ENCODE measurements at places on chromosomes 2 and 18.

DNA sequence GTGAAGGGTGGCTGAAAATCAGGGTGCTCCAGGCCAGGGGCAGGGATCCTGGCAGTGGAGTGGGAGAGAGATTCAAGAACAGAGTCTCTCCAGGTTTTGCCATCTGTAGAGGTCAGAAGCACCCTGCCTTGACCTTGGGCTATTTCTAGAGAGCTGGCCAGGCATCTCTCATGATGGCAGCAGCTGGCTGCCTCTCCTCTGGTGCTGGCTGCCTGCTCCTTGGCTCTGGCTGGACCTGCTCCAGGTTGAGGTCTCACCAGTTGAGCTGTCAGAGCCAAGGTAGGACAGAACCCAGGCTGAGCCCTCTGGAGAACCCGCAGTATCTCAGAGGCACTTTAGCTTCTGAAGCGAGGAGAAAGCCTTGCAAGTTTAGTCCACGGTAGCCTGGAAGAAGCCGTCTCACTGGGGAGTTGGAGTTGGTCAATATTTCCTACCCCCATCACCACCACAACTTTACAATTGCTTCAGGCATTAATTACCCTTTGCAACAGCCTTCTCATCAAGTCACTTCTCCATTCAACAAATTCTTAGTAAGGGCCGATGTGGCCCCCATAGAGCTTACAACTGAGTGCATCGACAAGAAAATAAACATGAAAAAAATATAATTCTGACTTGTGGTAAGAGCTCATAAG is 25.6 kb downstream of the GNLY start:
- no peak for DNase-seq

DNA sequence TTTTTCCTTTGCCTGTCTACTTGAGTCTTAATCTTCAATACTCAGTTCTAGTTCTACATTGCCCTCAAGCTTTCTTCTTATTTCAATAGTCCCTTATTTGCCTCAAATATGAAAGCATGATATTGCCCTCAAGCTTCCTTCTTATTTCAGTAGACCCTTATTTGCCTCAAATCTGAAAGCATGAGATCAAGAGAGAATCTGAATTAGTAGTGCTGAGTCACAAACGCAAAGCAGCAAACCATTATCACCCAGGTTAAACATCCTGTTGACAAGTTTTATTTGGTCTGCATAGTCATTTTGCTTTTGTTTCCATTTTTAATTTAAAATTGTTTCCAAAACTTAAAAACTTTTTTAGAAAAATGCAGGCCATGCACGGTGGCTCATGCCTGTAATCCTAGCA is 583.3 kb upstream of the FSHR start:
- no peak for DNase-seq

DNA sequence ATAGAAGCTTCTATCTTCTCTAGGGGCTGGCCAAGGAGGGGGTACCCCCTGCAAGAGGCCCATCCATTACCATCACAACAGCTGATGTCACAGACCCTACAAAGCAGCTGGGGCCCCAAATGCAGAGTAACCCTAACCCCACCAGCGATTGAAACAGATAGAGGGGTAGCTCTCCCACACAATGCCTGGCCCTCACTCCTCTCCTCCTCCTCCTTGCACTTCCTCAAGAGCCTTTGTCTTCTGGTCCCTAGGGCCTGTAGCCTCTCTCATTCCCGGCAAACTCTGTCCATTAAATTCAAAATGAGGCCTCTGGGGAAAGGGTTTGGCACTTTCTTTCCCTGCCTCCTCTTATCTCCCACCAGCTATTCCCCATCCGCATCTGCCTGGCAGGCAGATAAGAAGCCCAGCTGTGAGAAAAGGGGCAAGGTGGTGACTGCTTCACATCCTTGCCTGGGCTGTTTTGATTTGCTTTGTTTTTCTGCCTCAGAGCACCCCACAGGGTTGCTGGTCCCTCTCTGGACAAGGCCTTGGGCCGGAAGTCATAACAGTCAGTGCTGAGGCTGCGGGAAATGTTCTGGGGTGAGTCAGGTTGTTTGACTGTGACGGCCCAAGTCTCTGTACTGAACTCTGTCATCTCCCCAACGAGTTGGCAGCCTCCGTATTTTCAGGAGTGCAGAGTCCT is 26.1 kb upstream of the CYP26B1 start:
- DNase-seq: no peak

GRCh38 chr2:177619986-177620385 is 227.4 kb downstream of the AGPS start:
- no peak for DNase-seq

GRCh38 chr2:175854129-175854528 is 147.9 kb downstream of the LNPK start:
- no peak for DNase-seq

DNA sequence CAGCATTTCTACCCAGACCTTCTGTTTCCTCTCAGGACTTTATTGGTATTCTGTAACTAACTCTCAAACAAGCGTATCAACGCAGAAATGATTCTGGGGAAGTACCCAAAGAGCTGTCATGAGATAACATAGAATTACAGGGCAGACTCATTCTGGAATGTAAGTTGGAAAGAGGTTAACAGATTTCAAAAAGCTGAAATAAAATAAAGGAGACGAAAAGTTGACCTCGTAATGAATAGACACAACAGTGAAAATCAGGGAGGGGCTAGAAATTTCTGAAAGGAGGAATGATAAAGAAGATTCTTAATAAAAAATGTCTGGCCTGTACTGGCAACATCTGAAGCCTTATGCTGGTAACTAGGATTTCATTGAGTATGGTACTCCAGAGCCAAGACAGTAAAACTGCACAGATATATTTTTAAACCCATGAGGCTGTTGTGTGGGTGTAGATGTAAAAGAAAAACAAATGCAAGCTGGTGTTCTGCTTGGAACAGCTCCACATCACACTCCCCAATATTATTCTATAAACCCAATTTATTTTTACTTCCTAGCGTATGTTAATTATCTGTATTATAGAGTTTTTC is 23.9 kb downstream of the RBMS1 start:
- no peak for DNase-seq
